ENCODE measurements at places on chromosomes 2 and 18.
A peak's percentile ranks its signal among the peaks of the same experiment; 100 is the strongest.

- DNase-seq, result no peak
Measured at GRCh38 chr18:79857082-79857671, 59.4 kb downstream of the KCNG2 start.

DNA sequence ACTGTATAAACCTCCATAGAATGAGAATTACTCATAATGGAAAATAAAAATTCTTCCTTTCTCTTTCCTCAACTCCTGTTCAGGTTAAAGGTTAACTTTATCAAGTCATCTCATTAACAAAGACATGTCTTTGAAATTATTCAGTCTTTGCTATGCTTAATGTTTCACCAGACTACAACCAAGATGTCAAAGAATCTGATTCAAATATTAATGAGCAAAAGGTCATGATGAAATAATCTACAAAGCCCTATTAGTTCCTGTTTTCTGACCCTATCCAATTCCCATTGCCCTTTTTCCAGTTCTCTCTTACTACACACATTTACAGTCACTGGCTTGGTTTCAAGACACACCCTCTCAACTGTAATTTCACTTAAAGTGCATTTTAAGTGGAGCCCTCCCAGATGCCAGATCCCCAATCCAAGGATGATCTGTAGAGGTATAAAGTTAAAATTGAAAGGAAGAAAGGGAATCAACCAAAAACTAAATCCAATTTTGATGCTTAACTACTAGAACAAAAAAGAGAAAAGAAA lies 246.9 kb upstream of the CYP26B1 start:
- DNase-seq, result no peak

GRCh38 chr2:119753041-119753929 lies 6.4 kb upstream of the PTPN4 start:
- no peak for DNase-seq

DNA sequence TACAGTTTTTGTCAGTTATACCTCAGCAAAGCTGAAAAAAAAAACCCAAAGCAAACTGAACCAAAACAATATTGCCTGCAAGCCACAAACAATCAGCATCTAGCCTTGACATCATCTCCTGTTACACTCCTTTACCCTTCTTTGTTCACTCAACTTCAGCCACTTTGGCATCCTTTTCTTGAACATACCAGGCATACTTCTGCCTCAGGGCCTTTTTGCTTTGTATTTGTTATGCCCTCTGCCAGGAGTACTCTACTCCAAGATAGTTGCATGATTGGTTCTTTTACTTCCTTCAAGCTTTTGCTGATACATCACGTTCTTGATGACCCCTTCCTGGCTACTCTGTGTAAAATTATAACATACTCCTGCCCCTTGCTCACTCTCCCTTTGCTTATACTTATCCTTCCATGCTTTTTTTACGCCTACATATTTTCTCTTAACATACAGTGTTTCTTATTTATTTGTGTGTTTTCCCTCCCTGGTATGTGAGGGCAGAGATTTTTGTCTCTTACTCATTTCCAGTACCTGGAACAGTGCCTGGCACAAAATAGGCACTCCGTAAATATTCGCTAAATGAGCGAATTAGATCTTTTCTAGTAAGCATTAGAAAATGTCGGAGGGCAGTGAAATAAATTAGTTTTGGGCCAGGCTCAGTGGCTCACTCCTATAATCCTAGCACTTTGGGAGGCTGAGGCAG lies 12.7 kb downstream of the ABI2 start:
- no peak for DNase-seq

- DNase-seq, result peak; percentile 74
Measured at GRCh38 chr2:70944111-70944690, 8.5 kb downstream of the ATP6V1B1 start.

DNA sequence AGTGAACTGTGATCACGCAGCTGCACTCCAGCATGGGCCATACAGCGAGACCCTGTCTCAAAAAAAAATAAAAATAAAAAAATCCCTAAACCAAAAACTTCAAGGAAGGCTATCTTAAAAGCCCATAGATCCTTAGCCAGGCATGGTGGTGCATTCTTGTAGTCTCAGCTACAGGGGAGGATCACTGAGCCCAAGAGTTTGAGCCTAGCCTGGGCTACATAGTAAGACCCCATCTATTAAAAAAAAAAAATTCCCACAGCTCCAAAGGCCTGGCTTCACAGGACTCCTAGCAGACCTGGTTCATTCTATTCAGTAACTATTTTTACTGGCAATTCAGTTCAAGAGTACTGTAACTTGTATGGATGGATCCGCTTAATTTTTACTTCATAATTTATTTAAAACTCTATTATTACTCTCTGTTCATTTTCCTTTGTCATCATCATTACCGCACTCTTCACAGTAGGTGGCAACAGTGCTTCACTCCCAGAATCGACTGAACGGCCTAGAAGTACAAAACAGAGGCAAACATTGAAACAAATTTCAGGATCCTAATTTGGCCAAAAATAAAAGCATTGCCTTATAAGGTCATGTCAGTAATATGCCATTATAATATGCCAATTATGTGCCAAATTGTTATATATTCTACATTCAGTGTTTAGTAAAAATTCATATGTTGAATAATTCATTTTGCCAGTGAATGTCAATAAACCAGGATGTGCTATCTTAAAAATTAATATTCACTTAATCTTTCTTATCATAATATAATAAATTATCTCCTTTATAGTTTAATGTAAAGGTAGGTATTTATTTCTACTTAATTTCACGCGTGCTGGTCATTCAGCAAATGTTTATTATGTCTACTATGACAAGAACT lies 14.3 kb upstream of the STAM2 start:
- DNase-seq, result no peak

DNA sequence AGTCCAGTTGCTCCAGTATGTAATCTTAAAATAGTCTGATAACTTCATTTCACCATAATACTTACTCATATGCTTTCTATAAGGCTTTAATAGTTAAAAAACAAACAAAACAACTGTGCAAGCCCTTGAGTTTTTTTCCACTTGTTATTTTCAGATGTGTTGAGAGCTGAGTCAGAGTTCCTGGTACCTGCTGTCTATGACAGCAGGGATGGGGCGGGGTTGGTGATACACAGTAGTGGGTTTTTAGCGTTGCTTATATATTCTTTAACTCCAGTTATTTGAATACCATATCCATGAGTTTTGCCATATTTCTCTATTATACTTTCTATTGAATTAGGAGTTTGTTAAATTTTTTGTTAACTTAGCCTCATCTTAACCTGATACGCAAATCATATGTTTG lies 5.0 kb downstream of the NAPG start:
- DNase-seq, result no peak

GRCh38 chr2:108905176-108905575 lies 83.8 kb downstream of the EDAR start:
- no peak for DNase-seq

Data from chondrocyte (in vitro differentiated cells).